ENCODE measurements at places on chromosomes 2 and 18.

DNA sequence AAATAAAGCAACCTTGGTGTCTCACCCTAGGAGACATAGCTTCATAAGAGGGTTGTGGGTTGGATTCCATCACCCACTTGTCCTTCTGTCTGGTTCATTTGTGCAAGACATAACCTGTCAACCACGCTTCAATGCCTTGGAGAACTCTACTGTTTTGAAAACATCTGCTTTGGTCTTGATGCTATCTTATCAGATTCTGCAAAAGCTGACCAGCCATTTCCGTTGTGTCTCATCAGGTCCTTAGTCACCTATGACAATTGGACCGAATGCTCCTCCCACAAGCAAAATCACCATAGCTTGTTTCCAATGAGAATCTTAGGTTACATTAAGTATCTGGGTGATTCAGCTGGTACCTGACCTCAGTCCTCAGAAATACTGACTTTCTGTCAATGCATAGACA lies 35.4 kb downstream of the STAT4 start:
- DNase-seq = no peak

GRCh38 chr2:207238831-207239701 lies 73.3 kb upstream of the KLF7 start:
- peak; percentile 38 for DNase-seq

- no peak for DNase-seq
These were observed 8.8 kb downstream of the NFATC1 start for GRCh38 chr18:79404567-79404910.

DNA sequence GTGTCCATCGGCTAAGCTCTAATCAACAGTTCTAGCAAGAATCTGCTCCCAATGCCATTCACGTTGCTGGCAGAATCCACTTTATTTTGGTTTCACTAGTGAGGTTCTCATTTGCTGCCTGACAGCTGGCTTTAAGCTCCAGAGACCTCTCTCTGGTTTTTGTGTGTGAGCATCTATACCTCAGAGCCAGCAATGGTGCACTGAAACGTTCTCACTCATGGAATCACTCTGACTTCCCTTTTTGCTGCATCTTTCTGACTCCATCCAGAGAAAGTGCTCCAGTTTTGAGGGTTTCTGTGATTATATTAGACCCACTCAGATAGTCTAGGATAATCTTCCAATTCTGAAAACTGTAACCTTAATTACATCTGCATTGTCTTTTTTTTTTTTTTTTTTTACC lies 596.6 kb downstream of the RNF144A start:
- no peak for DNase-seq

GRCh38 chr2:43266711-43267111 lies 40.3 kb upstream of the ZFP36L2 start:
- DNase-seq = no peak

Data from stimulated activated CD4-positive, alpha-beta T cell treated with anti-CD3 and anti-CD28 coated beads, Interleukin-4, amount 100 ng/mL, for 4 hours (primary cell).